SW 1271 (cell line): ENCODE measurements at places on chromosomes 16 and 17.

DNA sequence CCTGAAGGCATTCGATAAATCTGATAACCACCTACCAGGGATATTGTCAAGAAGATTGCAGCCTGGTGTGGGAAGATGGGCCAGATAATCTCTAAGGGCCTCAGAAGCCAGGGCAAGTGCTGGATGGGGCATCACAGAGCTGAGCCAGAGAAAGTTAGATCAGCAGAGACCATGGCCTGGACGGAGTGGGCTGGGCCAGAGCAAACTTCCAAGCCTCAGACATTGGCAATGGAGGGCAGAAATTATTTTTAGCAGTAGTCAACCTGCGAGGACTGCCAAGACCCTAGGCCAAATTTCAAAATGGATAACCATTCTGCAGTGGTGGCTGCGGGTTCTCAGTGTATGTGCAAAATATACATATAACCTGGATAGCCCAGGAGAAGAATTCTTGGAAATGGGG lies 18.5 kb downstream of the ERCC4 start:
- no peak for DNase-seq

DNA sequence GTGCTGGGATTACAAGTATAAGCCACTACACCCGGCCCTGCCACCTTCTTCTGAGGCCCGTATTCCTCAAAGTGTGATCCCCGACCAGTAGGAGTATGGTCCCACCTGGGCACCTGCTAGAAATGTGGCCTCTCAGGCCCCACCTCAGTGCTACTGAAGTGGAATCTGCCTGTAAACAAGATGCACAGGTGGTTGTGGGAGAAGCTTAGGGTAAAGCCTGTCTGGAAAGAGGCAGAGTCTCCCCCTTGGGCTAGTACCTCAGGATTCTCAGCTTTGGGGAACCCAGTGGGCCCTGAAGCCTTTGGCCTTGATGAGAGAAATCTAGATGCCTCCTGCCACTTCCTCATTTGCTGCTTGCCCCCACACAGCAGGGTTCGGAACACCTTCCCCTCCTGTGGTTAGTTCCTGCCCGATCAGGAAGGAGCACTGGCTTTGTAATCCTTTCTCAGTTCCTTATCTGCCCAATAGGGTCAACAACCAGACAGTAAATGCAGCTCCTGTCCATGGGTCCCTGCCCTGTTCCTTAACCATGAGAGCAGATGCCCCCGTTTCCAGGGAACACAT lies 25.2 kb downstream of the TK2 start:
- DNase-seq: no peak

DNA sequence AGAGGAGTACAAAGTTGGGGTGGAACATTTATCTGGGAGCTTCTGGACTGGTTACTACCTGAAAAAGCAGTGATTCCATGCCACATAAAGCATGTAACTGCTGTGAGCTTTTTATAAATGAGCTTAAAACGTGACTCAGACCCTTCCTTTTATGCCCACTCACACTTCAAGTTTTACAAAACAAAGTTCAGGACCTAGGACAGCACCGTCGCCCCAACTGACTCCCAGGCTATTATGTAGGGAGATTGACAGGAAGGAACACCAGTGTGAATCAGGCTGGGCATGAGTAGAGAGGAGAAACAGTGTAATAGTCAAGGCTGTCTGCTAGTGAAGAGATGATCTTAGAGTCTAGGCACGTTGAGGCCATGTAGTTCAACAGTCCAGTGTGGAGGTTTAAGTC lies 91.6 kb upstream of the DNAH9 start:
- DNase-seq: no peak

- DNase-seq: peak; percentile 66
These were observed 352 bp downstream of the MARF1 start for GRCh38 chr16:15642557-15643047.

- DNase-seq: no peak
These were observed 14.7 kb downstream of the PHKB start for GRCh38 chr16:47475786-47476185.

DNA sequence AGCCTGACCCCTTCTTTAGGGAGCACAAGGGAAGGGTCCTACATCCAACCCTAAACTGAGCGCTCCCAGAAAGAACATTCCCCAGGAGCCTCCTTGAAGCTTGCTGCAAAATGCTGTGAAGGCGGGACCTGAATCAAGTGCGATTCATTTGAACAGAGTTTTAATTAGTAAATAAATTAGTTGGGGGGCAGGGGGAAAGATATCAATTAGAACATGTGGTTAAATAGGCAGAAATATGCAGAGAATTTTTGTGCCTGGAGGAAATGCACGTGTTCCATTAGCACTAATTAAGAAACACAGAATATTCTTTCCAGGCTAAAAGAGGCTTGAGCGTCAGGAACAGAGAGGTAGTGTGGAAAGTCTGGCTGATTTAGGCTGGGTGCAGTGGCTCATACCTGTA lies 38.5 kb upstream of the SHISA9 start:
- DNase-seq: no peak

DNA sequence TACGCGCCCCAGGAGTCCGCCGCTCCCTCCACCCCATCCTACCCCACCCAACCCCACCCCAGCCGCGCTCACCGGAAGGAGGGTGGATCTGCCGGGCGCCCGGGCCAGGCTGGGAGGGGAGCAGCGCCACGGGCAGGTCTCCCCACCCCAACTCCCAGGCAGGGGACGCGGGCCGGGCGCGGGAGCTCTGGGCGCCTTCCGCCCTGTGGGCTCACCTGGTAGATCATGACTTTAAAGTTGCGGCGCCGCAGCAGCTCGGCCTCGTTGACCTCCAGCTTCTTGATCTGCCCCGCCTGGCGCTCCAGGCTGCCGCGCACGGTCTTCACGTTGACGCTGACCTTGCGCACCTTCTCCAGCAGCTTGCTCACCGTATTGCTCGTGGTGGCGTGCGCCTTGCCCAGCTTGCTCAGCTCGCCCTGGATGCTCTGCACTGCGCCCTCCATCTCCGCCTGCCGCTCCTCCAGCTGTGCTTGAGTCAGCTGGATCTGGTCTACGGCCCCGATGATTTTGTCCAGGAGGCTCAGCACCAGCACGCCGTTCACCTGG lies 571 bp downstream of the CAVIN1 start:
- peak; percentile 23 for DNase-seq

GRCh38 chr16:65760874-65761273 lies 605.6 kb upstream of the CDH5 start:
- no peak for DNase-seq

DNA sequence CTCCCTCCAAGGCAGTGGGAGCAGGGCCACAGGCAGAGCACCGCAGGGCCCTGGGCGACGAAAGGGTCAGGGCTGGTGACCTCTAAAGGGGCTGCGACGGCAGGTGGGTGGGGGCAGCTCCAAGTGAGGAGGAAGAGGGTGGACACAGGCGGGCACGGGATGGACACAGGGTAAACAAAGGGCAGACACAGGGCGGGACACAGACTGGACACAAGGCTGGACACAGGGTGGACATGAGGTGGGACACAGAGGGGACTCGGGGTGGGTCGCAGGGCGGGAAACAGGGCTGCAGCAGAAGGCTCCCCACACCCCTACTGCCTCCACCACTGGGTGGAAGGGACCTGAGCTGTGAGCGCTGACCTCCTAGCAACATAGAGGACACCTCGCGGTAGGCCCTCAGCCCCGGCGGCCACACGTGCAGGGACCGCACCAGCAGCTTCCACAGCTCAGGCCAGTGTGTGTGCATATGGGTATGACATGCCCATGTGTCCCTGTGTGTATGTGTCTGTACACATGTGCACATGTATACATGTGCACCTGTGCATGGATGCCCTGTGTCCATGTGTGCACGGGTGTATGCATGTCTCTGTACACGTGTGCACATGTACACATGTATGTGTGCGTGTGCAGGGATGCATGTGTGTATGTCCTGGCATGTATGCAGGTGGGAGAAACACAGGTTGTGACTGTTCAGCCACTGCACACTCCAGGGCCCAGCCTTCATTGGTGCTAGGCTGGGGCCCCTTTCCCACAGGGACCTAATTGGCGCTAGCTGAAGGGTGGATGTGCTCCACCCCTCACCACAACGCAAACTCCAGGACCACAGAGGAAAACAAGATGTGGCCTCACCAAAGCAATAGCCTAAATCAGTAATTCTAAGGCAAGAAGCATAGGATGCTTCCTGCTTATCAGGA lies 7.6 kb downstream of the LMF1 start:
- DNase-seq: no peak

DNA sequence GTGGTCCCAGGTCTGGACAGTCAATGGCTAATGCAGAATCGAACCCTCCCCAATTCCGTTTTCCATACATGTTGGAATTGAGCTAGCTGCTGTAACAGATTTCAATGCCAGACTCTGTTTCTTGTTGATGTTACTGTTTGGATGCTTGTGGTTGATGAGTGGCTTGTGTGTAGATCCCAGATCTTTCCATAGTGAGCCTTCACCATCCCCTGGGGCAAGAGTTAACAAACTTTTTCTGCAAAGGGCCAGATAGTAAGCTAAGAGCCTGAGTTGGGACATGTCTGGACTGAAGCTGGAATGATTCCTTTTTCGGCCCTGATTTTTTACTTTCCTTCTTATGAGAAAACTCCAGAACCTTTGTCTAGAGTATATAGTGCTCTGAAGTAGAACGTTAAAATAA lies 296.3 kb downstream of the CPPED1 start:
- DNase-seq: no peak

GRCh38 chr16:23155445-23156049 lies 6.3 kb upstream of the USP31 start:
- DNase-seq: no peak

DNA sequence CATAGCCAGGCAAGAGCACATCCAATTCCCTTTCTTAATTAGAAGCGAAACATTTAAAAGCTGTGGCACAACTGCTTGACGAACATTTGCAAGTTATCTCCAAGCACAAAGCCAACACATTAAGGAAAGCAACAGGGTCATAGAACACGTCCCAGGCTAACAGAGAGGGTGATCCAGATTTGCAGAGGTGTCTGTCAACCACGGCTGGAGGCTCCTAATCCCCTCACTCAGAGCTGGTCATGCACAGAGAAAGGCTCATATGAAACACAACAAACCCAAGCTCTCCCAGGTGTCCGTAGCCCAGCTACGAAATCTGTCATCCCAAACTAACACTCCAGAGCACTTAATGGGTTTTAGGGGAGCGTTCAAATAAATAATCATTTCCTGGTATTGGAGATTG lies 276.1 kb downstream of the SLC39A11 start:
- DNase-seq: no peak

GRCh38 chr16:15450624-15451023 lies 16.2 kb downstream of the BMERB1 start:
- no peak for DNase-seq

- DNase-seq: no peak
These were observed 121.8 kb upstream of the NOG start for GRCh38 chr17:56471696-56472095.

DNA sequence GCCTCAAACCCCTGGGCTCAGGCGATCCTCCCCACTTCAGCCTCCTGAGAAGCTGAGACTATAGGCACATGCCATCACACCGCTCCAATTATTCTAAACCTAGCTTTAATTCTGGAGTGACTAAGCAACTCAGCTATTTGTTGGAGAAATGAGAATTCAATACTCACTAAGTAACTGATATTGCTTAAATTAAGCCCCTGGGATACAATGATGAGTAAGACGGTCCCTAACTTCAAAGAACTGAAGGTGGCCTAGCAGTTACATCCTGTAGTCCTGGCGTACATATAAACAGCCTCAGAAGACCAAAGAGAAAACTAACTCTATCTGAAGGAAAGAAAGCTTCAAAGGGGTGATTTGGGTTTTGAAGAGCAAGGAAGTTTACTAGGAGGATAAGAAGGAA lies 25.0 kb downstream of the XPO6 start:
- DNase-seq: no peak

DNA sequence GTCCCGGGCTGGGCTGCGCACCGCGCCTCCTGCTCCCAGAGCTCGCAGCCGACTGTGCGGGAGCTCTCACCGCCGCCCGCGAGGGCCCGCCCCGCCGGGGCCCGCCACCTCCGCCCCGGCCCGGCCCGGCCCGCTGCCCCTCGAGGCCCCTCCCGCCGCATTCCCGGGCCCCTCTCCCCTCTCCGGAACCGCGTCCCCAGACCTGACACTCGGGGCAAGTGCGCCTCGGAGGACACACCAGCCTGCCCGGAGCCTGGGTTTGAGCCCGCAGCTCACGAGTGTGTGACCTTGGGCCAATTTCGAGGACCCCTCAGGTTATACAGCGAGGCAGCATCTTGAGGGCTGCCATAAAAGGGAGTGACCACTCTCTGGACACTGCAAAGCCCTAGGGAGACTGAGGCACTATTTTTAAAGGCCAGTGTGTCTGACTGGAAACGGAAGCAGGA lies 2.0 kb upstream of the GRIN2C start:
- no peak for DNase-seq

GRCh38 chr16:63130942-63131341 lies 1094.7 kb upstream of the CDH8 start:
- no peak for DNase-seq

GRCh38 chr17:41917192-41917591 lies 1.6 kb downstream of the ACLY start:
- DNase-seq: no peak

GRCh38 chr16:83021045-83021444 lies 394.3 kb downstream of the CDH13 start:
- DNase-seq: no peak

DNA sequence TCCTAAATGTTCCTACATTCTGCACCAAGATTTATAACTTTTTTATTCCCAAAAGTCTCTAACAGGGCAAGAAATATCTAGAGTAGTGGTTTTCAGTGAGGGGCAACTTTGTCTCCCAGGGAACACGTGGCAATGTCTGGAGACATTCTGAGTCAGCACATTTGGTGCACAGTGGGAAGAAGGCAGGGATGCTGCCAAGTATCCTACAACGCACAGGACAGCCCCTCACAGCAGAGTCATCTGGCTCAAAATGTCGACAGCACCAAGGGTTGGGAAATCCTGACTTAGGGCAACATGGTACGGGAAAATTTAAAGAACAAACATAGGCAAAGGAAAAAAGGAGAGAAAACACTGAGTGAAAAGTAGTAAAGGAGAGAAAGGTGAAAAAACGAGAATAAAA lies 61.8 kb downstream of the SMG6 start:
- DNase-seq: no peak

- DNase-seq: no peak
These were observed 23.2 kb downstream of the MXRA7 start for GRCh38 chr17:76687298-76688164.

DNA sequence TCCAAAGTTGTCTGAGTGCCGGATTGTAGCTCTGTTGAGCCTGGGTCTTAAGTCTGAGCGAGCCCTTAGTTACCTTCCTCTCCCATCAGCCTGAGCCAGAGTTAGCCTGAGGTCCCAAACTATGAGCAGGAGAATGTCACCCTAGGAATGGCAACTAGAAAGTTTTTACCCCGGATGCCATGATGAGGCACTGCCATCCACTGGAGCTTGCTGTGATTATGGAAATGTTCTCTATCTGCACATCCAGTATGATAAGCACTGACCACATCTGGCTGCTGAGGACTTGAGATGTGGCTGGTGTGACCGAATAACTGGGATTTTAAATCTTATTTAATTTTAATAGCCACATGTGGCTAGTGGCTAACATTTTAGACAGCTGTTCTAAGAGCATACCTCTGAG lies 550.0 kb downstream of the CDH13 start:
- DNase-seq: no peak
